Fibroblast of the aortic adventitia (primary cell): ENCODE measurements at places on chromosomes 13 and 19. TPM values are rescaled to one million over a fixed set of nuclear protein-coding genes. Genes with fewer than 3 reads are reported as not detected.
A peak's percentile ranks its signal among the peaks of the same experiment; 100 is the strongest.

GRCh38 chr13:66704110-66704509 is 526.0 kb downstream of the PCDH9 start:
- no peak for DNase-seq

GRCh38 chr13:107066355-107066754 is 498.4 kb upstream of the ARGLU1 start:
- no peak for DNase-seq

DNA sequence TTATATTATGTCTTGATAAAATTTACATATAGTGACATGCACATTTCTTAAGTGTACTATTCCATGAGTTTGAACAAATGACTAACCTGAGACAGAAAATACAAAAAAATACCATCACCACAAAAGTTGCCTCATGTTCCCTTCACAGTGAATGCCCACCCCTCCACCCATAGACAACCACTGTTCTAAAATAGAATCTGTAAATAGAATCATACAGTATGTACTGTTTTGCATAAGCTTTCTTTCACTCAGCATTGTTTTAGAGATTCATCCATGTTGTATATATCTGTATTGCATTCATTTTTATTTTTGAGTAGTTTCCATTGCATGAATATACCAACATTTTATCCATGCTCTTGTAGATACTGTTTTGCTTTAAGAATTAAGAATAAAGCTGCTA is 23.3 kb upstream of the RBM26 start:
- no peak for DNase-seq

GRCh38 chr13:33045851-33046592 is 29.8 kb downstream of the KL start:
- peak; percentile 3 for DNase-seq

- DNase-seq, result peak; percentile 30
These were observed 8.9 kb upstream of the VN1R1 start for GRCh38 chr19:57465680-57466381.

- DNase-seq, result no peak
These were observed 61.8 kb upstream of the TEX29 start for GRCh38 chr13:111258637-111259036.

DNA sequence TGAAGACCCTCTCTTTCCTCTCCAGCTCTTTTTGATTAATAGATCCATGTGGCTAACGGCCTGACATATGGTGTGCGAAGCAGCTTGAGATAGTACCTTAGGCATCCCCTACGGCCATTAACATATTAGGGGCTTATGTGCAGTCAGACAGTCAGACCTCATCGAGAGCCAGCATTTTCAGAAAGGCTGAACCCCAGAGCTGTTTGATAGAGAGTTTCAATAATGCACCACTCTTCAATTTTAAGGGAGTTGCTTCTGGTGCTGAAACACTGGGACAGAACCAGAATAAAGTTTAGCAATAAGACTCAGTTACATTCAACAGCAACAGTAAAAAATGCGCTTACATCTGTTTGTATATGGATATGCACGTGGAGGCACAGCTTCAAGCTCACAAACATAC is 10.8 kb downstream of the POU4F1 start:
- DNase-seq, result no peak

DNA sequence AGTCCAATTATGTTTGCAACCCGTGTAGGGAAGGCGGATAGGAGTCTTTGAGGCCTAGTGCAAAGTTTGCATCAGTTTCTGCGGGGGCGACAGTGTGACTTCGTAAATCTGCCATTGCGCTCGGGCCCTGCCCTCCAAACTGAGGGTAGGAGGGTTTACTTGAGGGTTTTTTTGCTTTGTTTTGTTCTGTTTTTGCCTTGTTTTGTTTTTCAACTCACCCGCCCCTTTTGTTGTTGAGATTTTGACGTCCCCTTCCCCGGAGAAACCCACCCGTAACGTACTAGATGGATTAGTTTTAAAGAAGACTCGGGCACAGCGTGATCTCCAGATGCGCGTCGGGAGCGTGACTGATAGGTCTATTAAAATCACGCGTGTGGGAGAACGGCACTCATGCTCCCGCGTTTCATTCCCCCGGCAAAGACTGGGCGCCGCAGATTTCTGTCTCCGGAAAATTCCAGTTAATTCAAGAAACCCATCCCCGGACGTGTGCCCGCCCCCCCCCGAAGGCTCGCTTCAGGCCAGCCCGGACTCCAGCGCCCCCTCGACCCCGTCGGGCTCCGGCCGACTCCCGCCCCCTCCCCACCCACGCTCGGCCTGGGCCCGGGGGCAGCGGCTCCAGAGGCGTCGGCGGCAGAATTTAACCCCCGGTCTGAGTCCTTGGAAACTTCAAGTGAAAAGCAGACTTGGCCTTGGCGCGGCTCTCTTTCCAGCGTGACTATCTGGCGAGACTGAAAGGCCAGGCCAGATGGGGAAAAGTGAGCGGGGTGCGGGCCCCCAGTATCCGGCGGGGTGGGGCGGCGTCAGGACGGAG is 5.0 kb downstream of the SOX1 start:
- no peak for DNase-seq

DNA sequence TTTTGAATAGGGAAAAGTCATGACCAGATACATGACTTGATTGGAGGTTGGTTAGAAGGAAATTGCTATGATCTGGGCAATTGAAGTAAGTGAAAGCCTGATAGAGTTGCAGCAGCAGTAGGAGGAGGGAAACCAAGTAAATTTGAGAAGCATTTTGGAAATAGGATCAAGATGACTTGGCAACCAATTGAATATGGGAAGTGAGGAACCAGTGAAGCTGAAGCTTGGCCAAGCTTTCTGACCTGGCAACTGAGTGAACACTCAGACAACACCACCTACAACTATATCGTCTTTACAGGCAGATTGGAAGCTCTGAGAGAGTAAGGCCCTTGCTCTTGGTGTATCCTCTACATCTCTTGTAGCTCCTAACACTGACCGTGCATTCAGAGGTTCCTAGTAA is 16.2 kb upstream of the KATNAL1 start:
- peak; percentile 40 for DNase-seq

DNA sequence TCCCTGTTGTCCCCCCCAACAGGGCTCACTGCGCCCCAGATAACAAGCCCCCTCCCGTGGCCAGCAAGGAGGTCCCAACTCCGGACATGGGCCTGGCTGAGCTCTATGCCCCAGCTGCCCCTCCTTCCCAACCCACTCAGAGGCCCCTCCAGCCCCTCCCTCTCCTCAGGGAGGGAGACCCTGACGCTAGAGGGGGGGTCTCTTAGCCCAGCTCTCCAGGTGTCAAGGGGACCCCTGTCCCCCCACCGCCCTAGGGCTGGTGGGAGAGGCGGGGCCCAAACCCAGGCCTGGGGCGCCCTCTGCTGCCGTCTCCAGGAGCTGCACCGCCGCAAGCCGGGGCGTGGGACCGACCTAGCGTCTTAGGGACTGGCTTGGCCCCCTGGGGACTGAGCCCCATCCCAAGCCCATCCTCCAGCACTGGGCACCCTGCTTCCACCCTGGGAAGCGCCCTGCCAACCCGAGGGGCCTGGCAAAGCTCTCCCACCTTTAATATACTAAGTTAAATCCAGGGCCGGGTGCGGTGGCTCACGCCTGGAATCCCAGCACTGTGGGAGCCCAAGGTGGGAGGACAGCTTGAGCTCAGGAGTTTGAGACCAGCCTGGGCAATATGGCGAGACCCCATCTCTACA is 1.4 kb downstream of the GRIN3B start:
- no peak for DNase-seq

SLC27A1 gene
- 11.4 and 42.0 TPM in 2 replicates for total RNA-seq

MEIOSIN gene
- total RNA-seq, result not detected in 2 replicates

ZNF317 gene
- 13.6 and 18.9 TPM in 2 replicates for total RNA-seq

CERS4 gene
- total RNA-seq, result 2.1 and 14.1 TPM in 2 replicates

OR2Z1 gene
- total RNA-seq, result not detected in 2 replicates
